ENCODE measurements at places on chromosomes 11 and 22.

DNA sequence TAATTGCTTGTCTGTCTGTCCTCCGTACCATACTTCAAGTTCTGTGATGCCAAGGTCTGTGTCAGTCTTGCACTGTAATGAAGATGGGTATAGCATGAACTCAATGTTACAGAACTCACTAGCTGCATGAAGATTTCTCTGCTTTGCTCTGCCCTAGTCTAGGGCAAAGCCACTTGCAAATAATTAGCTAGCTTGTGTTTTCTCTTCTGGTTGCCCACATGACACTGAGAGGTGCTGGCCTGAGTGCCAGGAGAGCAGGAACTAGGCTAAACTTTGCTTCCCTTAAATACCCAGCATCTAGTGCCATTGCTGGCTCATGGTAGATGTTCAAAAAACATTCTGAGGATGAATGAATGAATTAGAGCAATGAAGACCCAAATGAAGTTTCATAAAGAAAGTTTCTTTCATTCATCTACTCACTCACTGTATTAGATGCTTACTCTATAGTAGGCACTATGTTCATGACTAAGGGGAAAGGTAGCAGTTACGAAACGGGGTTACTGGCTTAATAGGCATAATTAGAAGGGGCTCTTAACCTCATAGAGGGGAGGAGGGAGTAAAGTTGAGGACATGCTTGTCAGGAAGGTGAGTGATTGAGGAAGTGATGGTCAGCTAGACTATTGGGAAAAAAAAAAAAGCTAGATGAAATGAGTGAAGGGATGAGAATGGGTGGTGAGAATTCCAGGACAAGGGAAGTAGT is 4.4 kb upstream of the ENDOD1 start:
- no peak for DNase-seq

DNA sequence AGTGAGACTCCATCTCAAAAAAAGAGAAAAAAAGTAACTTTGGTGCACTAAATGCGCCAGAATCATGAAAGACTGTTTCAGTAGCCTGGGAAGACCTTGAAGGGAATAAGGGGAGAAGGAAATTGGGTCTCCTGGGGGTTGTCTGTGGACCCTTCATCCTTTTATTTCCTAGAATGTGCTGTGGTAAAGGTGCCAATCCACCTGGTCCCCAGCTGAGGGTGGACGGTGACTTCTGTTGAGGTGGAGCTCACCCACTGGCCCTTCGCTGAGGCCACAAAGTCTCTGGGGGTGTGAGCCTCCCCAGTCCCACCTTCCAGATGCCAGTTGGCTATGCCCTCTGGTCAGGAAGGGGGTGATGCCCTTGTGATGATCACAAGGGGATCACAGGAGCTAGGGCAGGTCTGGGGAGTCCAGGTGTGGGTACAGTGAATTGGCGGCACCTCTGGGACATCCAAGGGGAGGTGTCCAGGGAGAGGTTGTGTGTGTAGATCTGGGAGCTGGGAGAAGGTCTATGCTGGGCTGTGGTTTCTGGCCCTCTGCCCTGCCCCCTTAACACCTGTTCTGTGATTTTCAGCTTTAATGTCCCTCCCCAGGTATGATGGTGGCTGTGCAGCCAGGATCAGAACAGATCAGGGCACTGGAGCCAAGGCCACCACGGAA is 34.2 kb upstream of the LMO1 start:
- no peak for DNase-seq

- DNase-seq, result no peak
Observed at GRCh38 chr22:44407171-44407986, 90.7 kb downstream of the RTL6 start.

DNA sequence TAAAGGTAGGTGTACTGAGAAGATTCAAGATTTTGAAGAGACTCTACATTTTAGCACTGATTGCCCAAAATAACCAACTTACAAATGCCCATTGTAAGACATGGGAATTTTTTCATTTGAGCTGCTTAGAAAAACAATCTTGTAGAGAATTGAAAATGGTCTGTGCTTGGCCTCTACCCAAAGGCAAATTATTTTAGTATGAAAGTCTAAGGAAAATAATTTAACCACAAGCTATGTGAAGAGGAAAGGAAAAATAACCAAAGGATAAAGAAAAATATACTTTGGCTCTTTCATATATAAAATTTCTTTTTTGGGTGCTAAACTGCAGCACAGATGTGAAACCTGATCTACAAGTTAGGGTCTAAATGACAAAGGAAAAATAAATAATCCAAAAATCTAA is 54.9 kb downstream of the ME3 start:
- no peak for DNase-seq

DNA sequence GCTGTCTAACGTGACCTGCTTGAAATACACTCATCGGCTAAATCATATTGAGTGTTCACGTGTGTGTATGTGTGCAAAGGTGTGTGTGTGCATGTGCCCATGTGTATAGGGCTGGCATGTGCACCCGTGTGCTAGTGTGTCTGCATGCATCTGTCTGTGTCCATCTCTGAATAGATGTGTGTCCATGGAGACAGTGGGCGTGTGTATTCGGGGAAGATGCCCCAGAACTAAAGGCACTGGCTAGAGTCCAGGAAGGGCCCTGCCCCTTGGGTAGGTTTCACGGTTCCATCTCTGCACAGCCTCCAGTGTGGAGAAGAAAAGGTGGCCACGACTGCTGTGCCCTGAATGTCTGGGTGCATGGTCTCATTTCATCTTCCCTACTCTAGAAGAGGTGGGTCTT is 220.3 kb downstream of the MN1 start:
- DNase-seq, result no peak

DNA sequence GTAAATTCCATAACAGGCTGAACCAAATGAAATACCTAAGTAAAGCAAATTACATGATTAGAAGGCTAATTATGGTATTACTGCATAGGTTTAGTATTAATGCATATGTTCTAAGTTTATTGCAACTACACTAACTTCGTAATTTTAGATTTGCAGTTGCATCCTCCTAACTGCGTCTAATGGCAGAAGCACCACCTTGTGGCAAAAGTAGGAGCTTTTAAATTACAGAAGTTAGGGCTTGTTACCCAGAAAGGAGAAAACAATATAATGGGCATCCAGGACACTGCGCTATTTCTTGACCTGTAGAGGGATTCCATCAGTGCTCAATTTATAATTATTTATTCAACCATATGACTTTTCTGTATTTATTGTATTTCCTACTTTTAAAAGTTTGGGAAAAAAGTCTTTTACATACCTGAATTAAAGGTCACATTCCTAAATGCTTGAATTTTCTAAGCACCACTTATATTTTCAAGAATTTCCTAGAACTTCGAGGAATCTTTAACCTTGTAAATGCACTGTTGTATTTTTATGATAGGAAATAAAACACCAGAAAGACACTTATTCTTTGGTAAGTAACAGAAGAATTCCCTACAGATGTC is 16.3 kb upstream of the GPR83 start:
- no peak for DNase-seq
